ENCODE measurements at places on chromosomes 13 and 19. TPM values are rescaled to one million over a fixed set of nuclear protein-coding genes. Genes with fewer than 3 reads are reported as not detected.

- peaks cover 1% of the 10 kb centered on the region for H3K27me3 ChIP-seq
- H3K4me3 ChIP-seq, result no peak overlapping the region
- no peaks in the 10 kb centered on the region for H3K4me1 ChIP-seq
- no peak overlapping the region for H3K27ac ChIP-seq
- no peak for DNase-seq
These were observed 37.6 kb downstream of the KCTD12 start for GRCh38 chr13:76848596-76848995.

- no peak overlapping the region for H3K4me3 ChIP-seq
- H3K36me3 ChIP-seq, result no peaks in the 10 kb centered on the region
- H3K27me3 ChIP-seq, result no peaks in the 10 kb centered on the region
These were observed 656.0 kb downstream of the GPC5 start for GRCh38 chr13:92054389-92054788.

DNA sequence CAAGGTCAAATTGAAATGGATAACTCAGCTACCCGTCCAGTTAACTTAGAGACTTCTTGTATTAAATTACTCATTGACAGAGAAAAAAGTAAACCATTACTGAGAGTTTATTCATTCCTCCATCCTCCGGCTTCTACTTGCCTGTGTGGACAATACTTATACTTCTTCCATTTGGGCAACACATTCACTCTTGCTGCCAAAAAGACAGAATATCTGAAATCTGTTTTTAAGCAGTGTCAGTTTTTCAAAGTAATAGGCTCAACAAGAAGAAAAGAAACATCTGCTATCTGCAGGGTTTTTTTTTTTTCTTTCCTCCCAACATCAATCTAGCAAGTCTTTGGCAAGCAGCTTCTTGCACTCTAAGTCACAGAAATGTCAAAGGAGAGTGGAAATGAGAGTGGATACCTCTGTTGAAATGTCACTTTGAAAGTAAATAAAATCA, 1142.8 kb downstream of the PCDH9 start:
- H3K4me3 ChIP-seq, result no peak overlapping the region
- H3K27ac ChIP-seq, result no peak overlapping the region
- DNase-seq, result no peak
- no peaks in the 10 kb centered on the region for H3K4me1 ChIP-seq

DNA sequence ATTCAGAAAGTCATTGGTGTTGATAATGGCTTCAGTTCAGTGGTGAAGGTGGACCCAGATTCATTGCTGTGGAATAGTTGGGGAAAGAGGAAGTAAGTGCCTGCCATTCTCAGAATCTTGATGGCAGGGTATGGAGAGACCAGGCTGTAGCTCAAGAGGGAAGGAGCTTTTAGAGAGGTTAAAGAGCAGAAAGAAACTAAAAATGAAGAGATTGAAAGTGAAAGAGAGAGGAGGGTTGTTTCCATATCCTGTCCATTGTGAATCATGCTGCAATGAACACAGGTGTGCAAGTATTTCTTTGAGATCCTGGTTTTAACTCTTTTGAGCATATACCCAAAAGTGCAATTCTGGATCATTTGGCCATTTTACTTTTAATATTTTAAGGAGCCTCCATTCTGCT, 12.5 kb downstream of the GJB6 start:
- H3K36me3 ChIP-seq, result no peaks in the 10 kb centered on the region
- H3K27ac ChIP-seq, result peak overlapping the region; percentile 58
- H3K4me1 ChIP-seq, result no peaks in the 10 kb centered on the region

GRCh38 chr13:36074659-36075058, 56.5 kb downstream of the DCLK1 start:
- no peaks in the 10 kb centered on the region for H3K36me3 ChIP-seq
- no peak overlapping the region for H3K27ac ChIP-seq
- no peaks in the 10 kb centered on the region for H3K27me3 ChIP-seq
- H3K4me1 ChIP-seq, result no peaks in the 10 kb centered on the region
- DNase-seq, result no peak
- H3K4me3 ChIP-seq, result no peak overlapping the region

DNA sequence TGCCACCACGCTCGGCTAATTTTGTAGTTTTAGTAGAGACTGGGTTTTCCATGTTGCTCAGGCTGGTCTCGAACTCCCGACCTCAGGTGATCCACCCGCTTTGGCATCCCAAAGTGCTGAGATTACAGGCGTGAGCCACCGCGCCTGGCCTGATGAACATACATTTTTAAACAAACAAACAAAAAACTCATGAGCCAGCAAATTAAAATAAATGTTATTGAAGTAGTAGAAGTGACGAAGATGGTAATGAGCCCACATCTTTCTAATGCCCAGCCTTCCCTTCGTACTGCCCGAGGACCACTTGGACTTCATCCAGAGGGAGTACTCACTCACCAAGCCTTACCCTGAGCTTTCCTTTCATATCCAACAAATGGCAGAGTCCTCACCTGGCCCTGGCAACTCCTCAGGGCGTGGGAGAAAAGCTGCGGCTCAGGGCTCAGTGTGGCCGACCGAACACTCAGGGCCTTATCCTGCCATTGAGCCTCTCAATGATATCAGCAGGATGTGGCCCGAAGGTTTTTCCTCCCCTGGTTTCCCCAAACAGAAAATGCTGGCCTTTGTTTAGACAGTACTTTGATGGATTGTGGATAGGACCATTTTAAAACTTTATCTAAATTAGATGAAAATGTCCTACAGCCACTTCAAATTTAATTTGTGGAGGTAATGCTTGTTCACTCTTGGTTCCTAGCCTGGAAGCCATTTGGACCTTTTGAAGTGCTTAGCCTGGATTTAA, 22.8 kb upstream of the ABCC4 start:
- H3K4me1 ChIP-seq, result no peaks in the 10 kb centered on the region
- H3K27ac ChIP-seq, result no peak overlapping the region
- H3K36me3 ChIP-seq, result no peaks in the 10 kb centered on the region
- no peak for DNase-seq
- no peak overlapping the region for H3K4me3 ChIP-seq
- no peaks in the 10 kb centered on the region for H3K27me3 ChIP-seq

GRCh38 chr13:50539791-50540530, 303.5 kb downstream of the DLEU7 start:
- no peaks in the 10 kb centered on the region for H3K36me3 ChIP-seq
- H3K4me3 ChIP-seq, result no peak overlapping the region
- H3K27ac ChIP-seq, result no peak overlapping the region
- peaks cover 15% of the 10 kb centered on the region for H3K27me3 ChIP-seq
- H3K4me1 ChIP-seq, result no peaks in the 10 kb centered on the region

DNA sequence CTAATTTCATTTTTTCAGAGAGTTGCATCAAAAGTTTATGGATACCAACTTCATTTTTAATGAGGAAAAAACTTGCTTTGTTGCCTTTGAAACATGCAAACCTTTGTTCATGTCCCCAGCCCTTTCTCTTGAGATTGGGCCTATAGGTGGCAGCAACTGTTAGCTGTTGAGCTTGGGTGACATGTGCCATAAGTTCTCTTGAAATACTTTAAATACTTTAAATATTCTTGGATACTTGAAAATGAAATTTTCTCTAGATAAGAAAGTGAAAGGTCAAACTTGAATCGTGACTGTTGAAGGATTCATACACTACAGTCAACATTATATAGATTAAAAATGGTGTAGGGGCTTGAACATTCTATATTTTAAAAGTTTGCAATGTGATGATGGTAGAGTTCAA, 294.9 kb downstream of the NDFIP2 start:
- DNase-seq, result no peak
- no peaks in the 10 kb centered on the region for H3K36me3 ChIP-seq
- H3K4me3 ChIP-seq, result no peak overlapping the region
- H3K27ac ChIP-seq, result no peak overlapping the region
- no peaks in the 10 kb centered on the region for H3K4me1 ChIP-seq

DNA sequence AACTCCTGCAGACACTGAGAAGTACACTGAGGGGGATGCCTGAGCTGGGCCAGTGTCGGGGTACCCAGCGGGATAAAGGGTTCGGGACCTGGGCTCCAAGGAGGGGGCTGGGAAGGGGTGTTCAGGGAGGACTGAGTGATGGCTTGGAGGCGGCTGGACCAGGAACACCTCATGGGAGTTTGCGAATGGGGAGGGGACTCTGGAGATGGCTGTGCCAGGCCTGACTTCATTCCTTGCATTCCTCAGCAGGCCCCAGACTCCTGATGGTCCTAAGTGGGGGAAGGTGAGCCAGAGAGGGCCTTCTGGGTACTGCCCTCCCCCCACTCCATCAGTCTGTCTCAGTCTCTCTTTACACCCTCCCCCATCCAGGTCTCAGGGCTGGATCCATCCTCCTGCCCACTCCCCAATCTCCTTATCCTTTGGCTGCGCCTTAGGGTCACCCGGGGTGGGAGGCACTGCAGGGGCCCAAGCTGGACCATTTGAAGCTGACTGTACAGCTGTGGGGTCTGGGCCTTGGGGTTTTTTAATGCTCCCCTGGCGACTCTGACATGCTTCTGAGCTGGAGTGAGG, 13.8 kb downstream of the PAK4 start:
- no peaks in the 10 kb centered on the region for H3K27me3 ChIP-seq

DNA sequence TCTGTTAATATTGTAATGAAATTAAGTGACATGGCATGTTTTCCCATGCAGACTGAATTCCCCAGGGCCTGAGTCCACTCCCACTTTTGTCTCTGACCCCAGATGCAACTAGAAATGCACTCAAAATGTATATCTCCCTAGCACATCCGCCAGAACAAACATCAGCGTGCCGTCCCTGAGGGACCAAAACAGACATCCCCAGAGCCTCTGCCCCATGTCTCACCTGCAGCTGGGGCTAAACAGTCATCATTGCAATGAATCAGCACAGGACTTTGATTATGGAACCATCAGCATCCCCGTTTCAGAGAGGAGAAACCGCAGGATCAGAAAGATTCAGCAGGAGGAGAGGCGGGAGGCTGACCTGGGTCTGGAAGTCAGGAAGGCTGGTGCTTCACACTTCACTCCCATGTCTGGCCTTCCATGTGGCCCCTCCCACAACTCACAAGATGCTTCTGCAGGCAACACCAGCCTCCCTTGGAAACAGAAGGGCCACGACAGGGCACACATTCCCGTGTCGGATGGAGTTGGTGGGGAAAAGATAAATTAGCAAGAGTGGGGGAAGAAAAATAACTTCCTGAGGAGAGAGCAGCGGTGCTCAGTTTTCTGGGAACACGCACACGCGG, 130.6 kb upstream of the VSTM2B start:
- H3K4me1 ChIP-seq, result no peaks in the 10 kb centered on the region
- H3K36me3 ChIP-seq, result no peaks in the 10 kb centered on the region
- no peak overlapping the region for H3K4me3 ChIP-seq
- H3K27ac ChIP-seq, result no peak overlapping the region
- H3K27me3 ChIP-seq, result no peaks in the 10 kb centered on the region
- DNase-seq, result no peak

Gene CLEC17A
- 0.25 TPM for total RNA-seq

GRCh38 chr19:48123907-48124651, 13.5 kb upstream of the PLA2G4C start:
- no peak overlapping the region for H3K27ac ChIP-seq
- peaks cover 41% of the 10 kb centered on the region for H3K36me3 ChIP-seq

DNA sequence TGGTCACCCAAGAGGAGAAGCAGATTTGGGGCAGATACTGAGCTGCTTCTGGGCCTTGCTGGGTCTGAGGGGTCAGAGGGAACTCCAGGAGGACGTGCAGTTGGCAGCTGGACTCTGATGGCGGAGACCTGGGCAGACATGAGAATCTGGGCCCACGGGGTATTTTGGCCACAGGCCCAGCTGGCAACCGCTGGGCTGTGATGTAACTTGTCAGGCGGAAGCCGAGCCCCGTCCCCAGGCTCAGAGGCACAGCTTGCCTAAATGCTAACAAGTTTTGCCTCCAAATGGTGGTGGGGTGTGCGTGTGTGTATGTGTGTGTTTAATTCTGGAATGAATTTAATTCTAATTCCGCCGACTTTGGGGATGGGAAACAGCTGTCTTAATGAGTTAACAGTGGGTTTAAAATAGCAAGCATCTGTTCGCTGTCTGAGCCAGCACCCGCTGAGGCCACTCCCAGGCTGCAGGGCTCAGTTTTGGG, 11.6 kb downstream of the ZNRF4 start:
- no peak overlapping the region for H3K27ac ChIP-seq
- H3K4me1 ChIP-seq, result no peaks in the 10 kb centered on the region
- H3K36me3 ChIP-seq, result no peaks in the 10 kb centered on the region
- H3K4me3 ChIP-seq, result no peak overlapping the region
- DNase-seq, result no peak

- H3K4me3 ChIP-seq, result no peak overlapping the region
- no peaks in the 10 kb centered on the region for H3K36me3 ChIP-seq
- H3K4me1 ChIP-seq, result peaks cover 33% of the 10 kb centered on the region
- peak; percentile 47 for DNase-seq
- no peak overlapping the region for H3K27ac ChIP-seq
- H3K27me3 ChIP-seq, result no peaks in the 10 kb centered on the region
These were observed 659 bp downstream of the GNA11 start for GRCh38 chr19:3094601-3095440.

DNA sequence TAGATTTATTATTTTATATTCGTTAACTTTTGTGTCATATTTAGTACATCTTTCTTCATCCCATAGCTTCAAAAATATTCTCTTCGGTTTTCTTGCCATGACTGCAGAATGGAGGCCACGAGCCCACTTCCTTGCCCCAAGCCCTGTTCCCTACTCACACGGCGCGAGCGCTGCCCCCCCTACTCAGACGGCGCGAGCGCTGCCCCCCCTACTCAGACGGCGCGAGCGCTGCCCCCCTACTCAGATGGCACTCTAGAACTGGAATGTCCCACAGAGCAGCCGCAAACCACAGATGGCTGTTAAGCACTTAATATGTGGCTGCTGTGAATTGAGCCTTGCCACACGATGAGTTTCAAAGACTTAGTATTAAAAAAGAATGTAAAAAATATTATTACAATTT, 102.2 kb upstream of the PEG3 start:
- no peak overlapping the region for H3K27ac ChIP-seq
- no peaks in the 10 kb centered on the region for H3K36me3 ChIP-seq
- H3K4me3 ChIP-seq, result no peak overlapping the region
- no peaks in the 10 kb centered on the region for H3K27me3 ChIP-seq

Gene ZNF729
- total RNA-seq, result not detected

DNA sequence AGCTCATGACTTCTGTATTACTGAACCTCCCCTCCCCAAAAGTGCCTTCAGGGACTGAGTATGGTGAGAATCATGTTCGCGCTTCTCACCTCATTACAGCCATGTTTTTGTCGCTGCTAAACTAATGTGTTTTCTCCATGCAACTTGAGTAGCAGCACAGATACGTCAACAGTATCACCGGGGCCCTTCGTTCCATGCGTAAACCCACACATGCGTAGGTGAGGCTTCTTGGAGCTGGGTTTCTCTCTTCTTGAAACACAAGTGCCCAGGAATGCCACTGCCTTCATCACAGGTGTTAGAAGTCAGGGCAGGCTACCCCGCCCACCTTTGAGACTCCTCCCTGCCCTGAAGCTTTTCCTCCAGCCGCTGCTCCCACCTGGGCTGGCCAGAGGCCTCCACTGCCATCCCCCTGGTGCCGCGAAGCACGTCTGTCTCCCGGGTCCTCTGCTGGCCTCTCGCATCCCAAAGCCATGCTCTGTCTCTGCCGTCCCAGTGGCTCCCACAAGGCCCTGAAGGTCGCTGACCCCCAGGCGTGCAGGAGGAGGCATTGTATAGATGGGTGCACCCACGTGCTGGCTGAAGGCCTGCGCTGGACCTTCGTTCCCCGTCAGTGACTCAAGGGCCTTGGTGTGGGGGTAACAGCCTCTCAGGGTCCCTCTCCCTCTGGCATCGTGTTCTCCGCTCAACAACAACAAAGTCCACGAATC, 135.3 kb upstream of the MCF2L start:
- no peak overlapping the region for H3K27ac ChIP-seq
- no peaks in the 10 kb centered on the region for H3K4me1 ChIP-seq
- H3K27me3 ChIP-seq, result no peaks in the 10 kb centered on the region
- H3K36me3 ChIP-seq, result peaks cover 83% of the 10 kb centered on the region
- no peak overlapping the region for H3K4me3 ChIP-seq
